ENCODE measurements at places on chromosomes 5 and 9.
A peak's percentile ranks its signal among the peaks of the same experiment; 100 is the strongest.

DNA sequence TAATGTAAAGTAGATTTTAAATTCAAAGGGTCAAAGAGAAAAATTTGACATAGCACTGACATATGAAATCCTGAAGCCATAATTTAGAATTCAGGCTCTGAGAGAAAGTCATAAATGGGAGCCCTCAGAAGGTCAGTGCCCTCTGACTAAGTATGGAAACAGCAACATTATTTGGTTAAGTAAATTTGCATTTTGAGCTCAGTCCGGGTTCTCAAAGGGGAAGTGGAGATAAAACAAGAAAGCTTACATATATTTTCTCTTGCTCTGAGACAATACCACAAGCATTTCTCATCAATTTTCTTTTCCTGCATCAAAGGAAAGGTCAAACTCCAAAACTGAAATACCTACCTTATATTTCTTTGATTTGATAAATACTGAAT lies 348.0 kb downstream of the SEMA5A start:
- DNase-seq: no peak

DNA sequence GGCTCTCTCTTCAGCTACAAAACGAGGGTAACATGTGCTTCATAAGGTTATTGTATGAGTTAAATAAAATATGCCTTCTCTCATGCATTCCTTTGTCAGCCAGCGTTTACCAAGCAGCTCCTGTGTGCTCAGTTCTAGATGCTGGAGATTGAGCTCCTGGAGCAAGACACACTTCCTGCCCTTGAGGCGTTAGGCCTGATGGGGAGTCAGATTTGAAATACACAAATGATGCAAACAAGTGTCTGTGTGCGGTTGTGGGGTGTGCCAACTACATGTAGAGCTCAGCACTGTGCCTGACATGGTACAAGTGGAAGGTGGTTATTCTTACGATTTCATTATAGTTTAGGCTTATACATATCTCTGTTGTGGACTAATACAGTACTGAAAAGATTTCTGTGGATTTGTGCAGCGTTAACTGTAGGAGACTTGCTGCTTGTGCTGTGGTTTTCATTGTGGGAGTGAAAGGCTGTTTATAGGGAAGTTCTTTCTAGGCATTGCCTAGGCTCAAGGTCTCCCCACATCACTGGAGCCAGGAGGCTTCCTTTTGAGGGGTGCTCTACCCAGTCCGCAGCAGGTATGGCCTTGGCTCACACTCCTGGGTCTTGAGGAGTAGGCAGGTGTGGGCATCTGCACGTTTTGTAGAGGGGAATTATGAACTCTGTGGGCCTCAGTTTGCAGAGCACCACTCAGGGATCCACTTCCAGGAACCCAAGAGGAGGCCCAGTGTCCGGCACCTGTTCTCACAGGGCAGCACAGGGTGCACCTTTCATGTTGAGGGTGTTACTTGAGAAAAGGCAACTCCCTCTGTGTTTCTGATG lies 39.8 kb upstream of the ANGPTL2 start:
- no peak for DNase-seq

GRCh38 chr5:76162335-76162734 lies 79.2 kb downstream of the SV2C start:
- DNase-seq: no peak

DNA sequence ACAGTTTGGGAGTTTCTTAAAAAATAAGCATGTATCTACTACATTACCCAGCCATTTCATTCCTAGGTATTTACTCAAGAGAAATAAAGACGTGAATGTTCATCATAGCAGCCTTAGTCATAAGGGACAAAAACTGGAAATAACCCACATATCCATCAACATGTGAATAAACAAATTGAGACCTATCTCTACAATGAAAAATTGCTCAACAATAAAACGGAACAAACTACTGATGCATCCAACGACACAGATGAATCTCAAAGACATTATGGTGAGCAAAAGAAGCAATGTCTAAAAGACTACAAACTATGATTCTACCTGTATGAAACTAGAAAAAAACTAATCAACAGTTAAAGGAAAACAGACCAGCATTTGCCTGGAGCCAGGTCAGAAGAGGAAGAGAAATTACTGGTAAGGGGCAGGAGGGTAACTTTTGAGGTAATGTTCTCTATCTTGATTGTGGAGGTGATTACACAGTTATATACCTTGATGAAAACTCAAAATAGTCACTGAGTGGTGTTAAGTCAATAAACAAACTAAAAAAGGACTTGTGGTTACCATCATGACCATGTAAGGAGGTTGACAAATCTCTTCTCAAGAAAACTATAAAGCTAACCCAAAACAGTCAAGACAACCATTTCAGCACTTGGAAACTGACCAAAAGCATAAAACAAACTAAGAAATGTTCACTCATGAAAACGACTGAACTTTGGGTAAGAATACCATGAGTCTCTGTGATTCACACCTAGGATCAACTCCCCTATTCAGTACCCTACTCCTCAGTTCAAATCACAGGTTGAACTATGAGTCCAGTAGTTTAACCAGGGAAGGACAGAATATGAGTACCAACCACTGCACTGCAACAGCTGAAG lies 10.4 kb downstream of the UIMC1 start:
- DNase-seq: no peak

DNA sequence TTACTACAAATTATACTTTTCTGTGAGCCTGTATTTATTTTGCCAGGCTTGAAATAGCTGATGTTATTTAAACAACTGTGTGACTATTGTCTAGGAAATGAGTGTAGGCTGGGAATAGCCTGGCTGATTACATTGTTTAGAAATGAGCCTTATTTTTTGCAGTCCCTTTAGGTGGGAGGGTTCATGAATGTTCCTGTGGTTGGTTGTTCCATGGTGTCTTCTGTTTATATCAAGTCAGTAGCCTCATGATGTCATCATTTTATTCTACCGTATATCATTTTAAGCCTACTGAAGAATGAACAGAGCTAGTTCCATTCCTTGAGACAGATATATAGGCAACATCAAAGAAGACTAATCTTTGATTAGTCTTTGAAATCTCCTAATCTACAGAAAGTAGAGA lies 53.1 kb downstream of the MAP1B start:
- DNase-seq: no peak

GRCh38 chr9:122246666-122247065 lies 17.9 kb upstream of the LHX6 start:
- DNase-seq: no peak

- no peak for DNase-seq
These were observed 97.0 kb upstream of the VLDLR start for GRCh38 chr9:2524601-2525000.

DNA sequence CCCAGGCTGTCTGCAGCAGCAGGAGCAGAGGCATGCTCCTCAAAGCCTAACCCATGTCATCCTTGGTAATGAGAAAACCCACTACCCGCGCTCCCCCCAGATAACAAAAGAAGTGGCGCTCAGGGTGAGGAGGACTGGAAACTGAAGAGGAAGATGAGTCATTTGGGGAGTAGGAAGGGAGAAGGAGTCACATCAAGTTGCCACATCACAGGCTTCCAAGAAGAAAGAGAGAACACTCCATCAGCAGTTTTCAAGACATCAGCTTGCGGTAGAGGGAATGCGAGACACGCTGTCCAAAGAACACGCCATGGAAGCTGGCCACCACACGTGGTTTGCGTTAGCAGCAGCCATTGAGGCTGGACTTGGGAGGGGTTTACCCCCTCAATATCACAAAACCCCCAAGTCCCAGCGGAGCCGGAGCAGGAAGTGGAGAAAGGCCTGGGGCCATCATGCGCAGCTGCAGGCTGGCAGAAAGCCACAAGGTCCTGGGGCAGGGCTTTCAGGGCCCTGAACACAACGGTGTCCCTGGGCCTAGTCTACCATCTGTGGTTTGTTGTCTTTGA lies 41.5 kb downstream of the SH3PXD2B start:
- no peak for DNase-seq

DNA sequence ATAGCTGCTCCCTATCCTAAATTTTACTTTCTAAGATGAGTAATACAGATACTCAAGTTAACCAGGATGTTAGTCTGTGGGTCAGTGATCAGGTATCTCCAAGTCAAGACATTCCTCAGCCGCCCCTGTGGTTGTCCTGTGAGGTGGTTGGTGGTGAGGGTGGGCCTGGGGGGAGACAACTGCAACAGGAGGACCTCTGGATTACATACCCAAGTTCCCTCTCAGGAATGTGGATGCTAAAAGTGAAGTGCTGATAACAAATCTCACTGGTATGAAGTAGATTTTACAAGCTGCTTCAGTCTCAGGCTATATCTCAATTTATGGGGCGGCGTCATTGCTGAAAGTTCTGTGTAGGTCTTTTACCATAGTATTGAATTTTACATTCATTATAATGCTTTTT lies 38.3 kb downstream of the SLC1A3 start:
- DNase-seq: no peak

- DNase-seq: no peak
These were observed 19.7 kb upstream of the OR2K2 start for GRCh38 chr9:111349766-111350165.

DNA sequence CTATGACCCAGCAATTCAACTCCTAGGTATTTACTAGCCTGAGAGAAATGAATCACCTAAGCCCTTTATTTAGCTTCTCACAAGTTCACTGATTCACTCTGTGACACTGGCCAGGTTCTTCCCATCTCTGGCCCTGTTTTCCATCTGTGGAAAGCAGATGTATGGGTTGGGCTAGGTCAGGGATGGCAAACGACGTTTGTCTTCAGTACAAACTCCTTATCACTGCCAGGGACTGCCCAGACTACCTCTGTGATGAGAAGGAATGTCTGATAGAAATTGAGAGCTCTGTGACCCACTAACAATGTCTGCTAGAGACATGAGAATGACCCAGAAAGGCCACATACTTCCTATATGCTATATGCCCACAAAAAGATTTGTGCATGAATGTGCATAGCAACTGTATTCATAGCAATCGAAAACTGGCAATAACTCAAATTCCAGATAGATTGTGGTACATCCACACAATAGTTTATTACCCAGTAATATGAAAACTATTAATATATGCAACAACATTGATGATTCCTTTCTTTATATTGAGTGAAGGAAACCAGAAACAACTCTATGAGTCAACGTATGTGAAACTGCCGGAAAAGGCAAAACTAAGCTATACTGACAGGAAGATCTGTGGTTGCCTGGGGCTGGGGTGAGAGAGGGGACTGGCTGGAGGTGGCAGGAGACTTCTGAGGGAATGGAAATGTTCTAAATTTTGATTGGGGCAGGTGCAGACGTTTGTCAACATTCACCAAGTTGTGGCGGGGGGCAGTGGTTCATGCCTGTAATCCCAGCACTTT lies 32.0 kb upstream of the ADAM19 start:
- no peak for DNase-seq

DNA sequence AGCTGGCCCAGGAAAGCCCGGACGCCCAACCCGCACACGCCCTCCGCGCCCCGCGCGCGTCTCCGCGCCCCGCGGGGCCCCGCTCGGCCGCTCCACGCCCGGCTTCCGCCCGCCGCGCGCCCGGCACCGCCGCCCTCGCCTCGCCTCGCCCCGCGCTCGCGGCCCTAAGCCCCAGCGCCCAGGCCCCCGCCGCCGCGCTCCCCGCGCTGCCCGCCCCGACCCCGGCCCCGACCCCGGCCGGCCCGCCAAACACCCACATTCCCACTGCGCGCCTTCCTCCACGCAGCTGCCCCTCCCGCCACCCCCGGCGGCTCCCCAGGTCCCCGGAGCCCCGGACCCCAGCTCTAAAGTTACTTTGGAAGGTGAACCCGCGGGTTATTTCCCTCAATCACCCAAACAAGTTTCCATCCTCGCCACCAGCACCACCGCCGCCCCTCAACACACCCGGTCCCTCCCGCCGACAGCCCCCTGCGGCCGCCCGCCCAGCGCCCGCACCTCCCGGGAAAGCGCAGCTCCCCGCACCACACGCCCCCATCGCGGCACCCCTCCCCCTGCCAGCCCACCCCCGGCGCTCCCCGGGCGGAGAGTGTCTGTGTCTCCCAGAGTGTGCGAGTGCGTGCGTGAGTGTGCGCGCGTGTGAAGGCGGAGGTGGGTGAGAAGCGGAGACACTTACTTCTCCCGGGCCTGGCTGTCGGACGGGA lies 439 bp downstream of the SSBP2 start:
- peak; percentile 84 for DNase-seq

DNA sequence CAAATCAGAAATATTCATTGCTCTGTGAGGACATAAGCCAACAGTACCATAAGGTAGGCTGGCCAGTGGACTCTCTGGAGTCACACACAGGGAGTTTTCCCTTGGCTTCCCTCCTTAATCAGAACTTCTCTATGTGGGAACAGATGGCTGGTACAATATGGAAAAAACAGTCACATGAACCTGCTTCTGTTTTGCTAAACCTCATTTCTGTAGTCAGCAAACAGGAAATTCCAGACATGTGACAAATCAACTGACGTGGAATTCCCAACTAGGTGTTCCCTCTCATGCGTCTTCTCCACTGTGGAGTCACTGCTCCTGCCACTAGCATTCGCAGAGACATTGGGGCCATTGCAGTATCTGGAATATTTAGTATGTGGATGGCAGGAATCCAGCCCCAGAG lies 617.6 kb downstream of the KIF4B start:
- no peak for DNase-seq

- DNase-seq: no peak
These were observed 159.9 kb downstream of the TMEM38B start for GRCh38 chr9:105854026-105854782.

DNA sequence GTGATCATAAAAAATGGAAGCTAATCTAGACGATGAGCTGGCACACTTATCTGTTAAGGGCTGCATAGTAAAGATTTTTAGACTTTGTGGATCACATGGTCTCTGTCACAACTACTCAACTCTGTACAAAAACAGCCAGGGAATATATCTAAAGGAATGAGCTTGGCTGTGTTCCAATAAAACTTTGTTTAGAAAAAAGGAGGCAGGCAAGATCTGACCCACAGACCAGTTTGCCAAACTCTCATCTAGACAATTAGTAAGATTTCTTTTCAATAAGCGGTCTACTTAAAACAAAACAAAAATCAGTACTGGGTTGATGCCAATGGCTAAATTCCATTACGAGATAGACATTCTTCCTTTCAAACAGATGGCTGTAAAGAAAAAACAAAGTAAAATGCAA lies 53.0 kb upstream of the RETREG1 start:
- DNase-seq: no peak

DNA sequence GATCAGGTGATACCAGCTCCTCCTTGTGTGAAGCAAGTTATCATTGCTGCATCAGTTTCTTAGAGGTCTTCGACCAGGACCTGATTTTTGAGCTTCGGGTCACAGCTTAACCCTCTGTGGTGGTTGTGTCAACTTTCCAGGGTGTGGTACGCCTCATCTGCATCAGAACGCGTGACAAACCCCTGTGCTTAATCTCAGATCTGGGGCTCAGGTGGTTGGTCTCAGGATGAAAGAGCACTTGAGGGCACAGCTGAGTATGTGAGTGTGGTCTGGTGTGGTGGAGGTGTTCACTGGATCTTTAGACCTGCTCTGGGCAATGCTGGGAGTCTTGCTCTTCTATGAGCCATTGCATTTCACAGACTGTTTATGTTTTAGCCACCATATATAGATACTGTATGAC lies 64.1 kb downstream of the OSTF1 start:
- DNase-seq: no peak

DNA sequence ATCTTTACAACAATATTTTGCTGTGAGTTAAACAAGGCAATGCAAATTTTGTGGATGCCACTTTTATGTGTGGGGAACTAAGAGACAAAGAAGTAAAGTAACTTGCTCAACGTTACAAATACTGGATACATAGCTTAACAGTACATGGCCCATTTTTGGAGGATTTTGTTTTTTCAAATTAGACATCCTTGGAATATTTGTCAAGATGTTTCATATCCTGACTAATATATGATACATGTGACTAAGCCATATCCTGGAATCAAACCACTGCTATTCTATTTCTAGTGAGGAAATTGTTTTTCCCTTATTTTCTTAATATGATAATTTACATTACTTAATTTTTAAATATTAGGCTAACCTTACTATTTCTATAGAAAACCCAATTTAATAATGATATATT lies 529.8 kb downstream of the DMRTA1 start:
- DNase-seq: no peak

- DNase-seq: no peak
These were observed 227.9 kb upstream of the CLINT1 start for GRCh38 chr5:158086856-158087255.

All from chondrocyte (in vitro differentiated cells).